ENCODE measurements at places on chromosomes 4 and X. TPM values are rescaled to one million over a fixed set of nuclear protein-coding genes. Genes with fewer than 3 reads are reported as not detected.

Gene HADH
- 22.6 TPM for polyA plus RNA-seq

GRCh38 chrX:30275498-30275897, 28.6 kb downstream of the MAGEB1 start:
- DNase-seq, result no peak

GRCh38 chr4:52592287-52592686, 66.8 kb downstream of the USP46 start:
- no peak for DNase-seq

Gene LRAT
- not detected for polyA plus RNA-seq

Gene TEC
- polyA plus RNA-seq, result 0.20 TPM
